ENCODE measurements at places on chromosomes 4 and X.

- no peak for DNase-seq
Measured at GRCh38 chr4:76200771-76201231, 12.8 kb downstream of the SCARB2 start.

DNA sequence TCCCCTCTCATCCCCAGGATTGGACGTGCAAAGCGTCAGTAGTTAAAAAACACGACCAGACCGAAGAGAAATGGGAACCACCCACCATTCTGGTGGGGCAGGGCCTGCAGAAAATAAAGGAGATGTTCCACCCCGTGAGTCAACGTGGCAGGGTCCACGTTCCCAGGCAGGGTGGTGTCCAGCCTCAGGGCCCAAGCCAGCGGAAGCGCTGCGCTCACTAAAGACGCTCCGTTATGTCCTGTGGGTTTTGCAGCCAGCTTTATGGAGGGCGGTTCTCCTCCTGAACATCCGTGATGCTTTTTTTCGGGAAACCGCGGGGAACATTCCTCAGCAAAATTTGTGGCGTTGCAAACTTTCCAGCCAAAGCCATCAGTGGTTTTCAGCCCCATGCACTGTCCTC, 93.4 kb upstream of the SHOX start:
- no peak for DNase-seq

DNA sequence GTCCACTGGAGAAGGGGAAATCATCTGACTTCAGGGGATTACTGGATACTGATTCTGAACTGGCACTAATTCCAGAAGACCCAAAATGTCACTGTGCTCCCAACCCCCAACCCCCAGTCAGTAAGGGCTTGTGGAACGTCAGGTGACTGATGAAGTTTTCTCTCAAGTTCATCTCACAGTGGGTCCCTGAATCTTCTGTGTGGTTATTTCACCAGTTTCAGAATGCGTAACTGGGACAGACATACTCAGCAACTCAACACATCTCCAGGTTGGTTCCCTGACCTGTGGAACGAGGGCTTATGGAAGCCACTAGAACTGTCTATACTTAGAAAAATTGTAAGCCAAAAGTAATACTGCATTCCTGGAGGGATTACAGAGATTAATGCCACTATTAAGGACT, 45.3 kb downstream of the DDX60L start:
- no peak for DNase-seq

GRCh38 chr4:56326363-56326762, 60.9 kb downstream of the AASDH start:
- DNase-seq = no peak

DNA sequence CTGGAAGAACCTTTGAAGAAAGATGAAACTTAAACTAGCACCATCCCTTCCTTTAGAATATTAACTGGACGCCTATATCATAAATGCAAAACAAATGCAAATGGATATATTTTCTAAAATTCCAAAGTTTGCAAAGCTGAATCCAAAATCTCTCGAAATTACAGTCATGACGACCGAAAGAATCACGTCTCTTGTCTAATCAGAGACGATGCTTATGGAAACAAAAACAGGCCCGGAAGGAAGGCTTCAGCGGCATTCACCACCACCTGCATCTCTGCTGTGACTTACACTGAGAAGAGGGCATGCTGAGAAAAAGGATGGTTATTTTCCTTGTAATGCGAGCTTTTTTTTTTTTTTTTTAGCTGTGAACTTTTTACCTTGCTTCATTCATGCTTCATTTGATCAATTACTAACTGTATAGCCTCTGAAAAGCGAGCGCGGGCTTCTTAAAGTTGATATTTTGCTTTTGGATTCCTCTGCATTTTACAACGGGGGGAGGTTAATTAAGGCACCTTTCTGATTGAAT, 209.3 kb downstream of the SOWAHB start:
- DNase-seq = no peak

DNA sequence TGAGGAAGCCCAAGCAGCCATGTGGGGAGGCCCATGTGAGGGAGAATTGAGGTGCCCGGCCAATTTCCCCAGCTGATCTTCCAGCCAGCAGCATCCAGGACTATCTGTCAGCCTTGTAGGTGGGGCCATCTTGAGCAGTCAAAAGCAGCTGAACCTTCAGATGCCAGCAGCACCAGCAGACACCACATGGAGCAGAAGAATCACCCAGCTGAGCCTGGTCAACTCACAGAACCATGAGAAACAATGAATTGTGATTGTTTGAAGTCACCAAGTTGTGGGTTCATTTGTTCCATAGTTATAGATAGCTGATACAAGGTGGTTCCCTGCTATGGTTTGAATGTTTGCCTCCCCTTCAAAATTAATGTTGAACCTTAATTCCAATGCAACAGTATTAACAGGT, 85.1 kb upstream of the ATP6AP2 start:
- DNase-seq = no peak

DNA sequence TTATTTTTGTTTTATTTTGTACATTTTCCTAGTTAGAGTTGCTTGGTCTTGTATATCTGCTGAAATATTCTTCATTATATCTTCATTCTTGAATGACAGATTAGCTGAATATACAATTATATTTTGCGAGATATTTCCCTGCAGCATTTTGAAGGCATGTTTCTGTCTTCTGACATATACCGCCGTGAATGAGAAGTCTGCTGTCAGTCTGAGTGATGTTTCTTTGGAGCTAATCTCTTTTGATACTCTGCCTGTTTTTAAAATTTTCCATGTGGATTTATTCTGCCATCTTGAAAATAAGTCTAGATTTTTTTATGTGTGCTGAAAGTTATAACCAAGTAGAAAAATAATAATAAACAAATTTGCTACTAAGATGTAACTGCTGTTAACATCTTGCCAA, 148.5 kb downstream of the MAGEC1 start:
- DNase-seq = no peak

DNA sequence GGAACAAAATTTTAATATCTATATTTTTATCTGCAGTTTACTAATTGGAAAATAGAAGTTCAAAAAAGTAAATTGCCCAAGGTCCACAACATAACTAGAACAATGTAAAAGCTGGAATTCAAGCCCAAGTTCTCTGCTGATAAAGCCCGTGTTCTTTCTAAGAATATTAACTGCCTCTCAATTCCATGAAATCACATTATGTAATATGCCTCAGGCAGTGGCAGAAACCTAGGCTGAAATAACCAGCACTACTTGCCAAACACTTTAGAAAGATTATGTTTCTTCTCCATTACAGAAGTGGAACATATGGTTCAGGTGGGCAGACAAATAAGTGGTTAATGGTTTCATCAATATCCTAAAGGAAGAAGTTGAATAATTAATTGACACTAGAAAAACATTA, 56.7 kb upstream of the ADGRL3 start:
- no peak for DNase-seq

DNA sequence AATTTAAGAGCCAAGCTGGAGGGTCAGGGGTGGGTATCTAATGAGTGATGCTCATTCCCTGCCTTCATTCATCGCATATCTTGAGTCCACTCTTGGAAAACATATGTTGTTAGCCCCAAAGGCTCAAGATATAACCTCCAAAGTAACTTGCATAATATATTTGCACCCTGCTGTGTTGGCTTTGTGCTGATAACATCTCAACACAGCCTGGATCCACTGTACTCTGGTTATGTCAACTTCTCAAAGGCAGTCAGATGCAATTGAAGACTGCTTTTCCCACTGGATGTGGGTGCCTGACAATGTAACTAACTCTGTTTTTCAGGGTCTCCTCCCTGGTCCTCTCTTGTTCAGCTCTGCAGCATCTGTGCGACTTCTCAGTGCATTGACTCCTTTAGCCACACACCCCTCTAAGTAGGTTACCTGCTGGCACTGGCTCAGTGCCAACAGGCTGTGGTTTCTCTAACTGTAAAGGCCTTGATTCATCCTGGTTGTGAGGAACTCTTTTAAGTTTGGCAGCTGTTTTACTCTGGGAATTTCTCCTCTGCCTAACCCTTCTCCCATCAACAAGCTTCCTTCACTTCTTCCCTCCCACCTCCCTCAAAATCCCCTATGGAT, 28.1 kb downstream of the SLC16A2 start:
- no peak for DNase-seq

DNA sequence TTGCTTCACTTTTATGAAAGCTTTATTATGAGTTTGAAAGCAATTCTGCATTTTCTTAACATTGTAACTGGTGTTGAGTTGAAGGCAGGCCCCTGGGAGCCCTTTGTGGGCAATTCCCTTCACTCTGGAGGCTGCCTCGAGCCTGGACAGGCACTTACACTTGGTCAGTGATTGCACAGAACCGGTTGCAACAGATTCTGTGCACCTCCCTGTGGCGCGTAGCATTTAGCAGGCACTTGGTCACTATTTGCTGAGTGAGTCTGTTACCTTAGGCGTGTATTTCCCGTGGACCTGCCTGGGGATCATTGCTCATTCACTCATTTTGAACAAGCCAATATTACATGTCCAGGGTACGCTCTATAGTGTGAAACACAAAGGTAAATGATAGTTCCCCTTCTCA, 80.4 kb downstream of the PTTG2 start:
- no peak for DNase-seq

- no peak for DNase-seq
Measured at GRCh38 chrX:64206556-64207162, 1.2 kb upstream of the AMER1 start.

- no peak for DNase-seq
Measured at GRCh38 chr4:42785817-42786216, 106.7 kb upstream of the GRXCR1 start.

GRCh38 chr4:48295116-48295515, 25.5 kb upstream of the TEC start:
- no peak for DNase-seq

DNA sequence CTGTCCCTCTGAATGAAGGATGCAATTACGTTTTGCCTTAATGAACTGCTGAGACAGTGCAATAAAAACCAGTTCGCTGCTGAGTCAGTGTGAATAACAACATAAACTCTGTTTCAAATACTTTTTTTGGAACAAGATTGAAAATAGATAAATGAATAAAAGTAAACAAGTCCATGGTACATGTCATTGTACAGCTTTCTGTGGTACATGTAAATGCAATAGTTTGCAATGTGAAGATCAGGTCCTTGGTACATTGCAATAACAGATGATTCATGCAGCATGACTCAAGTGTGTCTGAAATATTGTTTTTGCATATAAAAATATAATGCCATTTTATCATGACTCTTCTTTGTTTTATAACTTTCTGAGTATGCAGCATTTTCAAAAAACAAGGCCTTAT, 193.4 kb upstream of the PACRGL start:
- DNase-seq = peak; percentile 95

- peak; percentile 24 for DNase-seq
Measured at GRCh38 chrX:39149761-39150160, 348.5 kb downstream of the MID1IP1 start.

DNA sequence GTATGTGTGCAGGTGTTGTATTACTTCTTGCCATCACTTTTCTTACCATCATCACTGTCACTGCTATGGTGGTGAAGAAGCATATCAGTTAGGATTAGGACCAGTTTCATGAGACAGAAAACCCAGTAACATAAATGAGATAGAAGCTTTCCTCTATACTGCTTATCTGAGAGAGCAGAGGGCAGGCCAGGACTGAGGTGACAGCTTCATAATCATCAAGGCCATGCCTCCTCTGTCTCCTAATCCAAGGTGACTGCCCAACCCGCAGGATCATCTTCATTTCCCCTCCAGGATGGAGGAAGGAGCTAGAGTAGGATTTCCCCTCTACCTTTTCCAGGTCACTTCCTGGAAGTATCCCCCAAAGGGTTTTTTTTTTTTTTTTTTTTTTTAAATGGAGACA, 35.4 kb downstream of the TMEM131L start:
- DNase-seq = no peak

- peak; percentile 81 for DNase-seq
Measured at GRCh38 chr4:145887241-145887991, 51.2 kb downstream of the ZNF827 start.

- peak; percentile 29 for DNase-seq
Measured at GRCh38 chr4:177051473-177052060, 258.1 kb upstream of the NEIL3 start.

DNA sequence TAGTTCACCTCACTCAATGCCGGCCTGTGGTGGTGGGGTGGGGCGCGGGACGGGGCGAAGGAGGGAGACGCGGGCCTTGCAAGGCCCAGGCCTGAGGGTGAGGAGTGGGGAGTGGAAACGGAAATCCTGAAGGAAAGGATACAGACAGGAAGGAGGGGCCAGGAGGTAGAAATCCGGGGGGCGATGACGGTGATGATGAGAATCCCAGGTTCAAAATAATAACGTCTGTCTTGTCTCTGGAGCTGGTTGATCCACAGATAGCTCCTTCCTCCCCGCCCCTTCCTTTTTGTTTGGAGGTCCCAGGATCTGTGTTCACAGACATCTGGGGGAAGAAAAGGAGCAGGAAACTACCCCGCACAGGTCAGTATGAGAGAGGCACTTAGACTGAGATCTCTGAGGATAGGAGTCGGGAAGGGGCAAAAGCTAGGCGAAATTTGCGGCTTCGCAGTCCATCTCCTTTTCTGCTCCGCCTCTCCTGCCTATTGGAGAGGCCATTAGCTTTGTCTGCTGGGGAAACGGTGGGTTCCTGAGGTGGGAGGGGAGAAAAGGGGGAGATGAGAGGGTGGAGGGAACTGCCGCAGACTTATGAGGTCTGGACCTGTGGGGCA, 746 bp downstream of the TCEAL7 start:
- peak; percentile 12 for DNase-seq

- DNase-seq = no peak
Measured at GRCh38 chrX:9318766-9319165, 146.1 kb upstream of the TBL1X start.

- peak; percentile 89 for DNase-seq
Measured at GRCh38 chrX:86047174-86047935, at the start of gene CHM. Gene CHM (minus strand): TSS chrX:86047558. CDS start chrX:86047532, 26 bp downstream.

DNA sequence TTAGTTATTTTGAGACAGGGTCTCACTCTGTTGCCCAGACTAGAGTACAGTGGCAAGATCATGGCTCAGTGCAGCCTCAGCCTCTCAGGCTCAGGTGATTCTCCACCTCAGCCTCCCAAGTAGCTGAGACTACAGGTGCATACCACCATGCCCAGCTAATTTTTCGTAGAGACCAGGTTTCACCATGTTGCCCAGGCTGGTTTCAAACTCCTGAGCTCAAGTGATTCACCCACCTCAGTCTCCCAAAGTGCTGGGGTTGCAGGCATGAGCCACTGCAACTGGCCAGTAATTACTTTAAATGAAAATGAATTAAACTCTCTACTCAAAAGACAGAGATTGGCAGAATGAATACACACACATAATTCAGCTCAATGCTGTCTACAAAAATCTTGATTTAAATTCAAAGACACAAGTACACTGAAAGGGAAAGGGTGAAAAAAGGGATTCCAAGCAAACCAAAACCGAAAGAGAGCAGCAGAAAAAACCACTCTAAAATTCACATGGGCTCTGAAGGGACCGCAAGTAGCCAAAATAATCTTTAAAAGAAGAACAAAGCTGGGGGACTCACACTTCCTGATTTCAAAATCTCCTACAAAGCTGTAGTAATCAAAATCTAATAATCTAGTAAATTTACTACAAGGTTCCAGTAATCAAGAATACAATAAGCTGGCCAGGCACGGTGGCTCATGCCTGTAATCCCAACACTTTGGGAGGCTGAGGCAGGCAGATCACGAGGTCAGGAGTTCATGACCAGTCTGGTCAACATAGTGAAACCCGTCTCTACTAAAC, 11.8 kb upstream of the SPON2 start:
- no peak for DNase-seq

GRCh38 chr4:102527695-102528283, 26.6 kb downstream of the NFKB1 start:
- no peak for DNase-seq

All from iris pigment epithelial cell (primary cell).